ENCODE measurements at places on chromosomes 11 and 22. TPM values are rescaled to one million over a fixed set of nuclear protein-coding genes. Genes with fewer than 3 reads are reported as not detected.

DNA sequence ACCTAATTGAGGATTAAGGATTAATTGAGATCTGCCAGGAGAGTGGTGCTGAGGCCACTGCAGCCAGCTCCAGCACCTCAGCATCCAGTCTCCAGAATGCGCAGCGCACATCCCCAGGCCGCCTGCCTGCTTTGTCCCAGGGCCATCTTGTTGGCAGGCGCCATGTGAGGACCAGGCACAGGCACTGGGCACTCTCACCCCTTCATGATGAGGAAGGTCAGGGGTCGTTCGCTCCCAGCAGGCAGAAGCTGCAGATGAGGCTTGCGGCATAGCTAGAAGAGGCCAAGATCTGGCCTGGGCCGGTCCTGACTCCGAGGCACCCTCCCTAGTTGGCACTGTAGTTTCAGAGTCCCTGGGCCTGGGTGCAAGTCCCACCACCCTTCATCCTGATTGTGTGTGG is 6.4 kb downstream of the CABP2 start:
- DNase-seq: no peak

DNA sequence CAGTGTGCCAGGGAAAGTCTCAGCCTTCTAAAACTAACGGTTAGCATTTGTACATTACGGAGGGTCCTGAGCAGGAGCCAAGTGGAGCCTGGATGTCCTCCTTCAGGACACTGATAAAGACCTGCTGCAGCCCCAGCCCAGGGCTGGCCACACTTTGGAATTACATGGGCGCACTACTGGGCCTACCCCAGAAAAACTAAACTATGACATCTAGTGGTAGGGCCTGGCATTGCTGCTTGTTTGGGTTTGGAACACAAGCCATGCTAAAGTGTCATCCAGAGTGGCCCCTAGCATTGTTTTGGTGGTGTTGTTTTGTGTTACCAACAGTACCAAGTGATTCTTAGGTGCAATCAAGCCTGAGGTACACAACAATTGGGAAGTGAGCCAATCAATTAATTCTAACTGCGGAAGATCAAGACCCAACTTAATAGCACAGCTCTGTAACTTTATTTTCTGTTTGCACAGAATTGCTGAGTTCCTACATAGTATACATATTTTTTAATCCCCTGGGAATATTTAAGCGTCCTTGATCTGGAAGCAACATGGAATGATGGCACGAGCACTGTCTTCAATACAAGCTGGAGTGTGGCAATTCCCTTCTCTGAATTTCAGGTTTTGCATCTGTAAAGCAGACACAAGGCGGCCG is 340.7 kb downstream of the LARGE1 start:
- no peak for DNase-seq

BRMS1 gene
- total RNA-seq: 19.7 TPM

SCGB1D1 gene
- not detected for total RNA-seq

SLC37A2 gene
- total RNA-seq: 0.98 TPM
